ENCODE measurements at places on chromosomes 3 and 15. TPM values are rescaled to one million over a fixed set of nuclear protein-coding genes. Genes with fewer than 3 reads are reported as not detected.

HGD gene
- total RNA-seq, result 510 TPM

DNA sequence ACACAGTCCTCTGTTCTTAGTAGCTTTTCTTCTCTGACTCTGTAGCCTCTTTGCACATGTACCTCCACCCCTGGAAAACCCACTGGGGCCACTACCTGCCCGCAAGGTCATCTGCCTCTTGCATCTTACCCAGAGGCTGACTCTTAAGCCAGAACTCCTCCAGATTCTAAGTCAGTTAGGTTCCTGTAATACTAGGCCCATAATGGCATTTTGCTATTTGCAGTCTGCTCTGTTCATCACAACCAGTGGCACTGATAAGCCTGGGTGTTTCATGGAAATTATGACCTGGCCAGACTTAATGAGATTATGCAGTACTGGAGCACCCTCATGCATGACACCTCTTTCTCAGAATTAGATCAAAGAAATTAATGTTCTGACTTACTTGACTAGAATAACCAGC lies 31.7 kb upstream of the ATG7 start:
- DNase-seq, result no peak

GRCh38 chr15:78708713-78709260 lies 67.8 kb upstream of the CHRNB4 start:
- DNase-seq, result no peak

ISLR gene
- total RNA-seq, result 2.3 TPM

- peak; percentile 15 for DNase-seq
These were observed 8.0 kb downstream of the EPHB1 start for GRCh38 chr3:134803051-134803505.

ARRDC4 gene
- 5.1 TPM for total RNA-seq

GRCh38 chr15:93052090-93052879 lies 36.7 kb downstream of the RGMA start:
- DNase-seq, result no peak

Measured in left lobe of liver (tissue), 2 donors.